ENCODE measurements at places on chromosomes 1 and 21. TPM values are rescaled to one million over a fixed set of nuclear protein-coding genes. Genes with fewer than 3 reads are reported as not detected.

Gene OR2AK2
- not detected for total RNA-seq

Gene LCE2C
- not detected for total RNA-seq

Gene NUAK2
- total RNA-seq, result 3.6 TPM

Gene FAAH
- 2.4 TPM for total RNA-seq

Gene TAS1R1
- 0.29 TPM for total RNA-seq

Gene ADGRB2
- 7.4 TPM for total RNA-seq

Gene TMEM125
- total RNA-seq, result not detected

Gene PDC
- total RNA-seq, result not detected

Gene KRTAP10-11
- total RNA-seq, result not detected

Gene MYBPH
- 0.29 TPM for total RNA-seq

Gene ANGEL2
- 59.2 TPM for total RNA-seq

Gene TEKT2
- 0.29 TPM for total RNA-seq

Gene OR2T2
- total RNA-seq, result not detected

Gene TNFRSF4
- not detected for total RNA-seq

Gene NTRK1
- total RNA-seq, result 0.88 TPM

Gene PTPN22
- 1.1 TPM for total RNA-seq

Gene NBPF14
- total RNA-seq, result 68.4 TPM

Gene PTPN7
- not detected for total RNA-seq

Gene ACAP3
- 31.2 TPM for total RNA-seq

Gene DMAP1
- 19.4 TPM for total RNA-seq

Gene DDOST
- total RNA-seq, result 293 TPM

Gene C1orf167
- not detected for total RNA-seq

Gene PRKCZ
- 0.72 TPM for total RNA-seq

Gene TIE1
- total RNA-seq, result not detected

Gene HMCN1
- total RNA-seq, result 178 TPM

Gene MAP7D1
- 132 TPM for total RNA-seq

Gene DNAJC8
- 63.4 TPM for total RNA-seq

Gene HLX
- total RNA-seq, result 9.0 TPM

Gene DNAJC11
- total RNA-seq, result 29.5 TPM

Gene COQ8A
- total RNA-seq, result 16.2 TPM

Gene ARHGAP30
- total RNA-seq, result not detected

Gene C1orf185
- total RNA-seq, result not detected

Gene PPIAL4G
- total RNA-seq, result not detected

Gene TDRD5
- total RNA-seq, result not detected

Gene NUP210L
- total RNA-seq, result under 0.01 TPM

Gene ADAMTS1
- total RNA-seq, result 243 TPM

Gene SERTAD4
- total RNA-seq, result 2.9 TPM

Gene CFHR4
- total RNA-seq, result not detected

Gene BATF3
- 0.59 TPM for total RNA-seq

Gene S100A5
- not detected for total RNA-seq

Gene SPRR2G
- total RNA-seq, result not detected

Gene ZNHIT6
- total RNA-seq, result 14.4 TPM

Gene ITSN1
- total RNA-seq, result 39.5 TPM

Gene TCHHL1
- total RNA-seq, result not detected

Gene NTMT2
- total RNA-seq, result not detected

Gene AIRE
- not detected for total RNA-seq

Gene CYP4Z1
- total RNA-seq, result not detected

Gene ESRRG
- not detected for total RNA-seq

Gene OR2T33
- total RNA-seq, result not detected

Gene EVA1C
- total RNA-seq, result 5.0 TPM

Gene DMRTA2
- total RNA-seq, result under 0.01 TPM

Gene C8A
- not detected for total RNA-seq

Gene NDUFS5
- 240 TPM for total RNA-seq

Gene NID1
- 40.2 TPM for total RNA-seq
